ENCODE measurements at places on chromosomes 3 and 15. TPM values are rescaled to one million over a fixed set of nuclear protein-coding genes. Genes with fewer than 3 reads are reported as not detected.

Gene ARGFX
- total RNA-seq: not detected

Gene CMC1
- 6.6 TPM for total RNA-seq

Gene ZNF660
- total RNA-seq: 0.05 TPM

Gene IL12A
- total RNA-seq: 0.93 TPM

Gene SNURF
- 30.1 TPM for total RNA-seq

Measured in CD4-positive, alpha-beta T cell (primary cell).